Hepatocyte (in vitro differentiated cells): ENCODE measurements at places on chromosomes 3 and 15.
A peak's percentile ranks its signal among the peaks of the same experiment; 100 is the strongest.

DNA sequence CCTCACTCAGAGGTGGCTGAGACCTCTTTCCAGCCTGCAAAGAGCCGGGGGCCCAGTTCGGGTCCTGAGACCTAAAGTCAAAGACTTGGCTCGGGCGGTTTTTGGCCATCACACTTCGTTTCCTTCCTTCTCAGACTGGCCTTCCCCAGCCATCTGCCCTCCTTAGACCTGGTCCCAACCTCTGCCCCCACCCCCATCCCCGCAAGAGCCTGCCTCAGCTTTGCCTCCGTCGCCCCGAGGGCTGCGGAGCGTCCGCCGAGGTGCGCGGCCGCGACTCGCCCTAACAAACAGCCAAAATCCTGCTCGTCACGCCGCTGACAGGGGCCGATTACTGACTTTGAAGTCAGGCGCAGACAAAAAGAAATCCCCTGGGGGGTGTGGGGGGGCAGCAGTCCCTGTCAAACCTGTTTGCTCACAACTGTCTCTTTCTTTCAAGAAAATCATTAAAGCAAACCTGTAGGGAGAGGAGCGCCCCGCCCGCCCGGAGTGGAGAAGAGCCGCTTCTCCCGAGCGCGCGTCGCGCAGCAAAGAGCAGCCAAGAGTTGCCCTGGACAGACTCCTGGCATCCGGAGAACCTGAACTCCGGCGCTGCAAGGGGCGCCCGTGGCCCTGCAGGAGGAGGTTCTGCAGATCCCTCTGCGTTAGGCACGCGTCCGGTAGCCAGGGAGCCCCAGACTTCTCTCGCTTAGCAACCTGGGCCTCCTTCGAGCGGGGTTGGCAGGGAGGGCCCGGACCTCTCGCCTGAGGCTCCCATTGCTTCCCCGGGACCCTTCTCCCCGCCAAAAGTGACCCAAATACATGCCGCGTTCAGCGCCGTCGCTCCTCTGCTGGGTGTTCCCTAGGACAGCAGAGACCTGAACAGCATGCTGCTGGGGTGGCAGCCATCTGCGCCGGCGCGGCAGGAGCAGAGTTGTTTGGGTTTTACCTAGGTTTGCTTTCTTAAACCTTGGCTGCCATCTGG lies 4.5 kb downstream of the SOX14 start:
- DNase-seq = peak; percentile 27

DNA sequence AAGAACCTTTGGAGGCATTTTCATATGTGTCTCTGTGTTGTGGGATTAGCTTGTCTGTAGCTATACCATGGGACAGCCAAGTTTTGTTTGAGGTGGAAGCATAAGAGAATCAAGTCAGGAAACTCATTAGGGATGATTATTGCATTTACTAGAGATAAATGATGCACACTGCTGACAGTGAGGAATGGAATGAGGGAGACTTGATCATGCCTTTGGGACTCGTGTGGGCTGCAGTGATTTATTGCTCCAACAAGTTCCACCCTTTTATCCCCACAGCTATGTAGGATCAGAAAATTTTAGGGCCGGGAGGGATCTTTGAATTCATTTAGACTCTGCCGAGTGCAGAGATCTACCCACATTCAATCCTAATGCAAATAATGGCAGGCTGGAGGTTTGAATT lies 16.3 kb downstream of the ZNF385D start:
- no peak for DNase-seq

DNA sequence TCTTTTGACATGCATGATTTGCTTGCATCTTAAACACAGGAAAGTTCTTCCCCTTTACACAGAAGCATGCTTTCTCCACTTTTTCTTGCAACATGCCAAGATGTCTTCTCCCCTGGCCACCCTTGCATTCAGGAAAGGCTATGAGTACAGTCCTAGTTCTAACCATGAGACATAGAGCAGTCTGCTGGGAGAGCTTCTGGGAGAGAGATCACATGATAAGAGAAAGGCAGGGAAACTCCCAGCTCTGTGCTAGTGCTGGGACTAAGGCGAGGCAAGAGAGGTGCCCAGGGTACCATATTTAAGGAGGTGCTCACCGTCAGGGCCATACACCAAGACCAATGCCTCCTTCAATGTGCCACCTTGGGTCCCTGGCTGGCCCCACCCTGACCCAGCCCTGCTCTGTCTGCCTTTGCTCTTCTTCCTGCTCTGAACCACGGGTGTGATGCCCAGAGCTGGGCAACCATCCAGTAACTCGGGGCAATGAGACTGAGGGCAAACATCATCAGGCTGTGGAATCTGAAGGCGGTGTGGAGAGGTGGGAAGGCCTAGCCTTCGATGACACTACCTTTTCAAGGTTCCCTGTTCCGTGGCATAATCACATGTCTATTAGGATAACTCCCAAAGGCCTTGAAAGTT lies 77.4 kb upstream of the PRR20G start:
- no peak for DNase-seq

- DNase-seq = no peak
These were observed 1250.1 kb downstream of the ZPLD1 start for GRCh38 chr3:103684904-103685303.

- DNase-seq = no peak
These were observed 18.3 kb downstream of the MAP2K1 start for GRCh38 chr15:66405007-66405406.

- DNase-seq = no peak
These were observed 6.0 kb upstream of the PHLDB2 start for GRCh38 chr3:111853068-111853467.

- no peak for DNase-seq
These were observed 175.6 kb downstream of the GREM1 start for GRCh38 chr15:32893421-32893820.

DNA sequence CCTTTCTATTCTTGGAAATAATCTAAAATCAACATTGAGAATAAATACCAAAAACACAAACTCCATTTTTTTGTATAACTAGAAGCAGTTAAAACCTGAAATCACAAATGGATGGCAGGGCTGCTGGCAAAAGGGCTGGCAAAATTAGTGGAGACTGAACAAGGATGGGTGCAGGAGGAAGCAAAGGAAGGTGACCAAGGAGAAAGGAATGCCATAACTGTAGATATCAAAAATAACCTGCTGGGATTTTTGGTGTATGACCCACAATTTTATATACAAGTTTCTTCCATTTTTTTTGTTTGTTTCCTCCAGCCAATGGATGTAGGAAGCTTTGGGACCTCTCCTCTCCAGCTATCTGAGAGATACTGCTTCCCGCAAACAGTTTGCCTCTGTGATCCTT lies 12.7 kb downstream of the CFAP44 start:
- no peak for DNase-seq
